ENCODE measurements at places on chromosomes 6 and 20. TPM values are rescaled to one million over a fixed set of nuclear protein-coding genes. Genes with fewer than 3 reads are reported as not detected.

The MYL9 gene
- polyA plus RNA-seq = 2,519 TPM

The PTCHD4 gene
- 0.15 TPM for polyA plus RNA-seq

The HSPA1L gene
- 0.80 TPM for polyA plus RNA-seq

DNA sequence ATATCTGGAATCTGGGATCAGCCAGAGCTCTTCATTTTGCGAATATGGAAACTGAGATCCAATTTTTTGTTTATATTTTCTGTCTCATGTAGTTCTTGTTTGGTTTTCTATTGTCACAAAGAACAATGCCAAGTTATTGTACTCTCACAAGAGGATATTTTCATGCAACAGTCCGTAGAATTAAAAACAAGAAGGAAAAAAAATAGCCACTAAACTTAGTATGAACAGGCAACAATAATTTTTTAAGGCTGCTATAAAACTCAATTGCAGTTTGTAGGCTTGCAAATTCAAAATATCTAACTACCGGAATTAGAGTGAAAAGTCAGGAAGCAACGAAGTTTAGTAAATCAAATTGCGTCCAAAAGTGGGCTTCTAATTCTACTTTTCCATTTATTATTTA lies 1.2 kb downstream of the POPDC3 start:
- no peak for DNase-seq

DNA sequence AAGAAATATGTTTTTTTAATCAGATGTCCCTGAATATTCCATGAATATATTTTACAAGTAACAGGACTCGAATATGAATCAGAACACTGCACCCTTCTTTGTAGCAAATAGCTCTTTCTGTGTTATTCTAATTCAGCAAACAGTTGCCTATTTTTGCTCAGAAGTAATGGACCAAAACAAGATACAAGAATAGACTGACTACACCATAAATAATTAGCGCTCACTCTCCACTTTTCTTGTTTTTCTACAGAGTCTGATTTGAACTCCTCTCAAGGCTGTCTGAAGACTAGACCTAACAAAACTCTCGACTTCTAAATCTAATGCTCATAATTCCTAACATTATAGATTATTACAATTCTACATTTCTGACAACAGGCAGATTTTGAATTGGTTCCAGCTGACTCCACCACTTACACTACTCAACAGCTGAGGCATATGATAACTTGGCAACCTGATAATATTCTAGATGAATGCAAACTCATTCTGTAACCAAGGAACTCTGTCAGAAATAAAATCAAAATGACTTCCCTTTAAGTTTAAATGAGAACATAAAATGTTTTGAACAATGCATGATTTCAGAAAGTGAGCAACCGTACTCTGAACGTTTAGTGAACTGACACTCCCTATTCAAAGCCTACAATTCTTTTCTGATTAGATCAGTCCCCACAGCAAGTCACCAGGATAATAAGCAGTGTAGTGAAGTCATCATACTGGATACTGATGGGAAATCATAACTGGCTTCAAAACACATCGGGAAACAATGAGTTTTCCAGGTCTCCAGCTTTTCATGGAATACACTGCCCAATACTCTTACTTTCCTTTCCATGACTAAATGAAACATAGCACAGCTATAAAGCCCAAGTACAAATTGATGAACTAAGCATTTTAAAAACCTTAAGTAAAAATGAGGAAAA lies 114.2 kb upstream of the BEND6 start:
- no peak for DNase-seq

- DNase-seq = no peak
Observed at GRCh38 chr20:32368925-32369324, 10.8 kb downstream of the ASXL1 start.

DNA sequence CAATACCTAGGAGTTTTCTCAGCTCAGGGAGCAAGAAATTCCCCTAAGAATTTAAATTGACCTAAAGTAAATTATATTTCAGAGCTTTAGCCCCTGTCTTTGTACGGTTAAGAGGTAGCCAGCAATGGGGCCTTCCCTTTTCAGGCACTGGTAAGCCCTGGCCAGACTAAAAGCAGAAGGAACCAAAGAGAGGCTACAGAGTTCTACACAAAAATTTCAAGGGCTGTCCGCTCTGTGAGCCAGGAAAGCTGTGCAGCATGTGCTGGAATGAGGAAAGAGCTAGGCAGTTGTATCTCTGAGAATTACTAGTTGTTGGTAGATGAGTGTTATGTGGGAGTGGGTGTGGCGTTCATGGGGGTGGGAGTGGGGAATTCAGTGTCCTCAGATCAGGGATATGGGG lies 96.3 kb upstream of the MAFB start:
- DNase-seq = no peak

Data from heart right ventricle (tissue), 16 donors.